ENCODE measurements at places on chromosomes 7 and 10. TPM values are rescaled to one million over a fixed set of nuclear protein-coding genes. Genes with fewer than 3 reads are reported as not detected.

DNA sequence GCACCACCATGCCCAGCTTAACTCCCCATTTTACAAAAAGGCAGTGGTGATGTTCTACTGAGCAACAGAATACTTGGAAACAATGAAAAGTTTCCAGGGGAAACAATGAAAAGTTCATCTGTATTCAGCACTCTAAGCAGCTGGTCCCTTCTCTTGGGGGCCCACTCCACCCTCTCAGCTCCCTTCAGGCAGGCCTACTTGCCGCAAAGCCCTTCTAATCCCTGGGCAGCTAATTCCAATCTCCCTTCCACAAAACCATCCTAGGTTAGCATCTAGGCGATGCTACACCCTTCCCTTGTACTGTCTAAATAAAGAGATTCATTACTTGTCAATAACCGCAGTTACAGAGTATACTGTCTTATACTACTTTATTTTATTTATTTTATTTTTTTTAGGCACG is 79.1 kb downstream of the SPDYE5 start:
- no peak for DNase-seq

DNA sequence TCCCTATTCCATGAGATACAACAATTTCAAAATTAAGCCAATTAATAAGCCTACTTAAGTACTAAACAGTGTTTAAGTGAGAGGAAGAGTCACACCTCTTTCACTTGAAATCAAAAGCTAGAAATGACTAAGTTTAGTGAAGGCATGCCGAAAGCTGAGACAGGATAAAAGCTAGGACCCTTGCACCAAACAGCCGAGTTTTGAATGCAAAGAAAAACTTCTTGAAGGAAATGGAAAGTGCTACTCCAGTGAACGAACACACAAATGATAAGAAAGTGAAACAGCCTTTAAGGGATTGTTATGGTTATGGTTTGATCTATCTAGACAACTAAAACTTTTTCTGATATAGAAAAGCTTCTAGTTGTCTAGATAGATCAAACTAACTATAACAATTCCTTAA is 135.4 kb upstream of the KMT2E start:
- no peak for DNase-seq

Gene EIF5AL1
- 0.21 TPM for total RNA-seq

- no peak for DNase-seq
Measured at GRCh38 chr7:47888371-47889265, 59.6 kb downstream of the PKD1L1 start.

DNA sequence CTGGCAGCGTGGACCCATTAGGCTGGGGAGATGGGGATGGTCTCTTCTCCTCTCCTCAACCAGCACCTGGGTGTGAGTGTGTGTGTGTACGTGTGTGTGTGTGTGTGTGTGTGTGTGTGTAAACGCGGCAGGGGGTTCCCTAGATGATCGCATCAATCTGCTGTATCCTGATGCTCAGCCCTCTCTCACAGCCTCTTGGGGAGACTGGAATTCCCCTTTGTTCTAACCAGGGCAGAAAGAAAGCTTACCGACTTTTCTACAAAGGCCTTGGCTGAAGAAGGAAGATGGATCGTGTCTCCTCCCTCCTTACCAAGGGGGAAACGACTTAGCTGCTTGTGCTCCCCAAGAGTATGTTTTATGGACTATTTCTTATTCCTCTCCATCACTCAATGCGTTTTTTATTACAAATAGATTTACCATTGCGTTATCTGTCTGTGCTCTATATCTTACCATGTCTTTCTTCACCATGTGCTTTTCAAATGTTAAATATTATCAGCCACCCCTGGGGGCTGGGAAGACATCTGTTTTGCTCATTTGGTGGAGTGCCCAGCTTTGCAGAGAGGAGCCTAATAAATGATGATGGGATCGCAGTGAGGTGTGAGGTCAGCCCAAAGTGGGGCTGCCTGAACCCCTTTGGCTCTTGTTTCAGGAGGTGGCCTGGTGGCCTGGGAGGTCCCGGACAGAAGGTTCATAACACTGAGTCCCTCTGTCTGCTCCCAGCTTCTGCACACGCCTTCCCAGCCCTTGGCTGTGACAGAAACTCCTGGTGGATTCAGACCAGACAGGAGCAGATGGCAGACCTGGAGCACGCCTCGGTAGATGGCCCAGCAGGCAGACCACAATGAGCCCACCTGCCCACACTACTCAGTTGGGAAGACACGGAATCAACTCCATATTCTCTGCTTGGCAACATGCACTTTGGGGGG is 262.0 kb downstream of the PRPF18 start:
- no peak for DNase-seq

- DNase-seq = no peak
Measured at GRCh38 chr10:70504521-70505358, 26.2 kb downstream of the PALD1 start.

Gene OPN1SW
- total RNA-seq = not detected

DNA sequence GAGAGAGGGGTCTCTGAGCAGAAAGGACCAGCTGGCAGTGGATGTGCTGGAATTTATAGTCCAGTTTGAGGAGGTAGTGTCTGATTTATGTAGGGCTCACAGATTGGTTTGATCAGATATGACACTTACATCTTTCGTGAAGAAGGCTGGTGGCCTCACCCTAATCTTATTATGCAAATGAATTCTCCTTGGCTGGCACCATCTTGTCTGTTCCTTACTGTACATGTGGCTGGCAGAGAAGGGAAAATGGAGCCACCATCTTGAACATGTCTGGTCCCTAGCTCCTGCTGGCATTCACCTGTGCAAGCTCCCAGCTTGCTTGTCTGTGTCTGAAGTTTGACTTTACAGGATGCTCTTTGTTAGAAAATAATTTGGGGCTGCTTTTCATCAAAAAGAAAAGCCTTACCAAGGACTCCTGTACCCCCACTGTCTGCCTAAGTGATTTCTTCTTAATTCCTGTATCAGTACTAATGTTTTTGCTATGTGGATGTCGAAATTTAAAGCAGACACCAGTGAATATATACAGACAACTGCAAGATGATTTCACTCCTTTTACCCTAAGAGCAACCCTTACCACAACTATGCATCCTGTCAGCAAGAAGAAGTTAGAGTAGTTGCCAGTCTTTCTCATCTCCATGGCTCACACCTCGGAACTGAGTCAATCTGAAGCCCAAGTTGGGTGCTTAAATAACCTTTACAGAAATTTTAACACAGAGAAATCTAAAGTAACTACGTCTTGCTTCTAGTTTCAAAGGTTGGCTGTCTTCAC is 322.0 kb upstream of the SEMA3D start:
- no peak for DNase-seq

Gene AHR
- total RNA-seq = 12.1 TPM

Gene MYL10
- total RNA-seq = not detected

Gene LIPM
- not detected for total RNA-seq

Gene GBX1
- total RNA-seq = 2.4 TPM

- no peak for DNase-seq
Measured at GRCh38 chr7:29987811-29988317, 1.7 kb downstream of the SCRN1 start.

Gene NRBF2
- 21.4 TPM for total RNA-seq

Measured in neural crest cell (in vitro differentiated cells).